Upper lobe of right lung (tissue), 1 donor: ENCODE measurements at places on chromosomes 6 and 20.

DNA sequence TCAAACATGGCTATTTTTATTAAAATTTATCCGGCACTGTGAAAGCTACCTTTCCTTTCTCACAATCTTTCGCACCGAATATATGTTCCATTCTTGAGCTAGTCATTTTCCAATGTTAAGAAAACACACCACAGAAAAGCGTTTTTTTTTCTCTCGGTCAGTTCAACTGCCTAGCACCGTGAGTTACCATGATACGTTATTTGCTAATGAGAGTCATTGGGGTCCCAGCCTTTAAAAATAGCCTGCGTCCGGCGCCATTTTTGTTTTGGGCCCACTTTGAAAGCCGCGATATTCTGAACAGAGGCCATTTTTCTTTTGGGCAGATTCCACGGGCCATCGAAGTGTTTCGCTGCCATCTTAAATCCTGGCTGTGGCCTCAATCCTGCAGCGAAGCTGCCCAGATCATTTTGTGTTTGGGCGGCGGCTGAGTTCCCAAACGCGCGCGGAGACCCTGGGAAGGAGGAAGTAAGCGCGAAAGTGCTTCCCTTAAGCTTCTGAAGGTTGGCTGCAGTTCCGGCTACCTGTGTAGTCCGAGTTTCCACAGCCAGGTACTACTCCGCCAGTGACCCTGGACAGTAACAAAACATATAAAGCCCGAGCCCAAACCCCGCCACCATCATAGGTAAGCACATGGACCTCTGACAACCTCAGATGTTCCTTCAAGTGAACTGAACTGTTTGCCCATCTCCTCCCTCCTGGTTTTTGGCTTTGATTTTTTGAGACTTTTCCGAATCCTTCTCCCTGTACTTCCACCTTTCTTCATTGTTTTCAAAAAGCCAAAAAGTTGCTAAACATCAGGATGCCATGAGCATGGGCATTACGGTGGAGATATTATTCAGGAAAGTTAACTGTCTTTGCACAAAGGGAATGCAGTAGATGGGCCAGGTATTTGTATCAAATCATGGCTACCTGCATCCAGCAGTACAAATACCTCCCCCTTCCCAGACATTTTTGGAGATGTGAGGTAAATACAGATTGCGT, at the start of gene SLX4IP:
Gene SLX4IP (plus strand): TSS at position 474 of the 981 bp plus-strand sequence. CDS start 22,900 bp downstream, outside the sequence.
- peak within 1 kb of the TSS; percentile 97 for H3K27ac ChIP-seq
- peak; percentile 94 for DNase-seq
- H3K4me1 ChIP-seq = peaks cover 23% of the 10 kb centered on the region
- H3K36me3 ChIP-seq = no peaks in the 10 kb centered on the region
- H3K27me3 ChIP-seq = no peaks in the 10 kb centered on the region
- peak within 1 kb of the TSS; percentile 96 for H3K4me3 ChIP-seq

DNA sequence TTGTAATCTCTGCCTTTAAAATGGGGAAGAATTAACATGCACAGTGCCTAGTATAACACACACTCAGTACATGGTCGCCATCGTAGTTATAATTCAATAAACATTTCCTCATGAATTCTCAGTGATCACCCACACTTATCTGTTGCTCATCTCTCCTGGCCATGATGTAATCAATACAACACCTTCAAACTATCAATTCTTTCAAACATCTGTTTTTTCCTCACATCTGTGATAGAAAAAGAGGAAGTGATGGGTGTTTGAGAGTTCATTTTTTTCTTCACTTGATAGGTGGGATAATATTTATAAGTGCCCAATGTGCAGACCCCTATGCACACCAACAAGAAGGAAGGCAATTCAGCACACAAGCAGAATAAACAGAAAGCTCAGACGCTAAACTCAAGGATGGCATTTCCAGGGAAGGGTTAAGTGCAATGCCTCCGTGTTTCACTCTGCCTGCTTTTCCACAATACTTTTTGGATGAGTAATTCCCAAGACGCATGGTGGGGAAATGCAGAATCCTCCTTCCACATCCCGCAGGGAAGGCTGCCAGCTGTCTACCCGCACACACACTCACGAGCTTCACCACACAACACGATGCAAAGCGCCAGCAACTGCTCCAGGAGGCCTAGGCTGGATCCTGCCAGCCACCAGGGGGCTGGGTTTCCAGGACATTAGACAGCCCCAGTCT, 100.3 kb downstream of the GMPR start:
- peak; percentile 68 for DNase-seq
- no peak overlapping the region for H3K27ac ChIP-seq
- no peak overlapping the region for H3K4me3 ChIP-seq
- no peaks in the 10 kb centered on the region for H3K27me3 ChIP-seq
- peaks cover 37% of the 10 kb centered on the region for H3K4me1 ChIP-seq
- no peaks in the 10 kb centered on the region for H3K36me3 ChIP-seq

GRCh38 chr6:113352029-113352801, 504.9 kb upstream of the MARCKS start:
- no peak overlapping the region for H3K27ac ChIP-seq
- no peak for DNase-seq
- H3K27me3 ChIP-seq = no peaks in the 10 kb centered on the region
- peaks cover 8% of the 10 kb centered on the region for H3K4me1 ChIP-seq
- no peaks in the 10 kb centered on the region for H3K36me3 ChIP-seq
- H3K4me3 ChIP-seq = no peak overlapping the region

DNA sequence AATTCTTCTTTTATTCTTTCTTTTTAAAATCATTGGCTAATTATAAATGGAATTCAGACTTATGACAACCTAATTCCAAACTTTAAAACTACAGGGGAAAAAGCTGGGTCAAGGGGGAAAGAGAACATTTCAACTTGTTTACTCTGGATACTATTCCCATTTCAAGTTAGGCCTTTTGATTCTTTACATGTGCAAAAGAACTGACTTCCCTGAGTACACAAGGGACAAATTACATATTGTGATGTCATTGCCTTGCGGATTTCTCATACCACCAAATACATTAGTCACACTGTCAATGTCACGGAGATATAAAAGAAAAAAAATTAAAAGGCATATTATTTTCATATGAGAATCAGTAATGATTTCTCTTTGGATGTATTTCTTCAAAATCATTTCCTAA, 96.5 kb upstream of the TBX18 start:
- H3K27me3 ChIP-seq = no peaks in the 10 kb centered on the region
- no peak for DNase-seq
- H3K36me3 ChIP-seq = no peaks in the 10 kb centered on the region
- no peak overlapping the region for H3K27ac ChIP-seq
- H3K4me1 ChIP-seq = no peaks in the 10 kb centered on the region
- H3K4me3 ChIP-seq = no peak overlapping the region
